ENCODE measurements at places on chromosomes 5 and 9. TPM values are rescaled to one million over a fixed set of nuclear protein-coding genes. Genes with fewer than 3 reads are reported as not detected.

The MEGF10 gene
- total RNA-seq = not detected

The DMRT1 gene
- total RNA-seq = not detected

The SPARC gene
- total RNA-seq = 27.1 TPM

The PCDHB5 gene
- total RNA-seq = 1.4 TPM

The TXN gene
- 1,656 TPM for total RNA-seq

The ZNF618 gene
- total RNA-seq = 12.2 TPM

The KIF24 gene
- 3.4 TPM for total RNA-seq

The ADAMTS16 gene
- total RNA-seq = 1.4 TPM

The PRSS3 gene
- total RNA-seq = 14.7 TPM

The CDC20B gene
- 0.08 TPM for total RNA-seq

The RFESD gene
- total RNA-seq = 2.5 TPM

The LIX1 gene
- not detected for total RNA-seq

The FOXI1 gene
- not detected for total RNA-seq

The CDKN2B gene
- not detected for total RNA-seq

The APC gene
- total RNA-seq = 11.6 TPM
